NCI-H1048 (cell line): ENCODE measurements at places on chromosomes 12 and 14.

GRCh38 chr12:115404761-115405470 lies 720.9 kb upstream of the TBX3 start:
- no peak for DNase-seq

DNA sequence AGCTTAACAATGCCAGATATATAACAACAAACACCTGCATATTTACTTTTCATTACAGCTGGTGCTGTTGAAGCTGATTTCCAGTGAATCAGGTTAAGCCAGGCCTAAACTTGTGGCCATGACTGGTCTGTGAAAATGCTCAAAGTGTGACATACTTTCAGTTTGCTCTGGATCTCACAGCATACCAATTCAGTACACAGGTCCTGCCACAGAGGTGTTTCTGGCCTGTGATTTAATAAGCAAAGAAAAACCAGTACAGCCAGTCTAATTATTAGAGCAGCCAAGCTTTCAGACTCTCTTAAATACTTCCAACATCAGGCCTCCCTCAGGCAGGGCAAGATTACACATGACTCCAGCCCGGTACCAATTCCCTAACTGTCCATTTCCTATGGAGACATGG lies 27.4 kb upstream of the TMCC3 start:
- DNase-seq: no peak

DNA sequence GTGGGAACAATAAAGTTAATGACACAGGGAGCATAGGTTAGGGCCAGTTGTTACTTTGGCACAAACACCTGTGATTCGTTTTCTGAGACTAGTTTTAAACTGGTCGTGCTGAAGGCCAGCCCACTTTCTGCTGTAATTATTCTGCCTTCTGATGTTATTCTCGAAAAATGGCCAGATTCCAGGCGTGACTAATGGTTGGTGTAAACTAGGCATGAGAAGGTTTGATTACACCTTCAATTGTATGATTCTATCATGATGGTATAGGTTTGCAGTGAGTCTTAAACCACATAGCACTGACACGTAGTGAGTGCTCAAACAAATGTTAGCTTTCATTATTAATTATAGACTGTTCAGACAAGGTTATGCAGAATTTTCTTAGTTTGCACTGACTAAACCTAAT lies 39.0 kb downstream of the CKB start:
- DNase-seq: no peak

DNA sequence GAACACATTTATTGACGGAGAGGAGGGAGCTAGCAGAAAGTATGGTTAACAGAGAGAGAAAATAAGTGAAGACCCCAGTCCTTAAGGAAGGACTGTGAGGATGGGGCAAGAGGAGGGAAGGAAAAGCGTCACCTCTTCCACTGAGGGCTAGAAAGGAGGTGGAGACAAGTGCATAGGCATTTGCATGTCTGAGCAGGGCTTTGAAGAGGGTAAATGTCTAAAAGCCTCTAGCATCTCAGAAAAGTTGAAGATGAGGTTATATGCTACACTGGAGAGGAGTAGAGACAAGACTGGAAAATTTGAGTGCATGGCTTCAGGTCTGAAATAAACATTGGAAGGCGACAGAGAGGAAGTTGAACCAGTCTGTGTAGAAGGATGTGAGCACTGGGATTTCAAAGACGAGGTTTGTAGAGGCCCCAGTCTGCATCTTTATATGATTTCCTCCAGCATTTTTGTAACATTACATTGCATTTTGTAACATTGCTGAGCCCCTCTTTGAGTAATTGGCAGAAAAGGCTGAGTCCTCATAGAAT lies 98.5 kb upstream of the IFNG-AS1 start:
- DNase-seq: no peak

- DNase-seq: no peak
Observed at GRCh38 chr12:49335118-49335954, 1.7 kb downstream of the C1QL4 start.

DNA sequence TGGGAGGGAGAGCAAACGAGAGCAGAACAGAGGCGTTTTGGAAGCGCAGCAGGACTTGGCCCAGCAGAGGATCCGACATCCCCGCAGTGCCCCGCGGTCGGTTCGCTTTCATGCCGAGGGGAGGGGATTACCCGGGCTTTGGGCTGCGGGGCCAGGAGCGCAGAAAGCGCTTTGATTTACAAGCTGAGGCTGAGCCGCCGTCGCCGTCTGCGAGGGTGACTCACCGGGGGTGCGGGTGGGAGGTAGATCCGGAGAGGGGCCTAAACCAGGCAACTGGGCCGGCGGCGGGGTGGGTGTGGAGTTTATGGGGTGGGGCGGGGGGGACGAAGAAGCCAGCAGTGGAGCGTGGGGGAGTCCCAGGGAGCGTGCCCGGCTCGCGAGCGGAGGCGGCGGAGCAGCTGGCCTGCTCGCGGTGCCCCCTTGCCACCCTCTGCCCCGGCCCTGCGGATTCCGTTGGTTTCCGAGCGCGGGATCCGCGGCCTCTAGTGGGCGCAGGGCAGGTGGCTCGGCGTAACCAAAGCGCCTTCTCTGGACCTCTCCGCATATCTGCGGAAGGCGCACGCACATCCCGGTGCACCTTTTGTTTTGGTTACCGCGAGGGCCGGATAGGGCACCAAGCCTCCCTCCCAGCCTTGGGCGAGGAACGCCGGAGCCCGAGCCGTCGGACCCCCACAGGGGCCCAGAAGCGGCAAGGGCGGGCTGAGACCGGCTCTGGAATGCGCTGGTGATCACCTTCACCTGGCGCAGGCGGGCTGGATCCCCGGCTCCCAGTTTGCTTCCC lies 2.6 kb downstream of the SIX4 start:
- DNase-seq: no peak

GRCh38 chr12:132579744-132580143 lies 30.6 kb downstream of the LRCOL1 start:
- no peak for DNase-seq

- no peak for DNase-seq
Observed at GRCh38 chr12:39831587-39832315, 212.1 kb upstream of the ABCD2 start.
